NCI-H187 treated with DMSO at 0.1 percent for 48 hours (cell line): ENCODE measurements at places on chromosomes 7 and 10.

GRCh38 chr10:33347211-33347610, 12.7 kb upstream of the NRP1 start:
- DNase-seq, result no peak

DNA sequence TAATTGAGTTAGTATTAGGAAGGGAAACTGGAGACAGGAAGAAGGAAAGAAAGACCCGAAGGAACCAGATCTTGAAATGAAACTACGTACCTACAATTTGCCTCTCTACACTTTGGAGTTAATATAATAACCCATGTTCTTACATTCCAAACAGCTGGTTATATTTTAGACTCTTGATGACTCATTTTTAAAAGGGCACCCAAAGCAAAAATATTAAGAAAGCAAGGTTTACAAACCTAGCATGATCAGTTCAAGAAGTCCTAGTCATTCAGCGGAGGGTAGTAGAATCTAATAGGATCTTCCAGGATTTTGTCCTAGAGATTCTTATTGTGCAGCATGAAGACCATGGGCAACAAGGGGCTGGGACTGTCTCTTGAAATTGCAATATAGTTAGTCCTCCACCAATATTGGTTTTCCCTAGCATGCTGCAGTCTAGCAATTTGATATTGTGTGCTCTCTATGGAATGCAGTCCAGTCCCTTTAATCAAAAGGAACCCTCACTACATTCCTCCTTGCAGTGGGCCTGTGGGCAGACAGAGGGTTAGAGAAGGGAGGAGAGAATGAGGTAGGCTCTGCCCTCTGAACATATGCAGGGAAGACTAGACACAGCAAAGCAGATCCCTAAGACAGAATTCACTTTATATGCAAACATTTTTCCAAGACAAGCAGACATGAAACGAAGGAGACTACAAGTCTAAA, 230.3 kb downstream of the INHBA start:
- DNase-seq, result no peak

DNA sequence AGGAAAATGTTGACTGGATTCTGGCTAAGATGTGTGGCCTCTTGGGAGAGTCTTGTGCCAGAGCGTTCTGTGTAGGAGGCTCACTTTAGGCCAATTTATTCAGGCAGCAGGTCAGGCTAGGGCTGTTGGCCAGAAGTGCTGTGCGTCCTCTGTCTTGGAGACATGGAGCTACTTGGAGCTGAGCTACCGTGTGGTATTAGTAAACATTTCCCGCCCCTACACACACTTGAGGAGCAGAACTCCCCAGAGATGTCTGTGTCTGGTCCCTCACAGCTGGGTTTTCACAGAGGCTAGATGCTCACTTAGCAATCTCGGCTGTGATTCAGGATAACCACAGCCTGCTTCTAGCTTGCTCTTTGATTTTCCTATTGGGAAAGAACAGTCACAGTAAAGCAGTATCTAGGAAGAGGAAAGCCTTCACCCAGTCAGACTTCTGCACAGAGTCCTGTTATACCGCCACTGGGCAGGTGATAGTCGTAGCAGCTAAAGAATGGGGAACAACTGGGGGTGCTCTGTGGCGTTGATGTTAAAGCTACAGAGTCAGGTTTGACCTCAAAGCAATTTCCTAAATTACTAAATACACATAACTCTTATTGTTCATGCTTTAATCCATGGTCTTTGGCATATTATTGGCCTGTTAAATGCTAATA, 86.7 kb downstream of the MDFIC start:
- no peak for DNase-seq

- no peak for DNase-seq
Measured at GRCh38 chr7:1354661-1355567, 104.4 kb downstream of the MICALL2 start.
